ENCODE measurements at places on chromosomes 12 and 14.

DNA sequence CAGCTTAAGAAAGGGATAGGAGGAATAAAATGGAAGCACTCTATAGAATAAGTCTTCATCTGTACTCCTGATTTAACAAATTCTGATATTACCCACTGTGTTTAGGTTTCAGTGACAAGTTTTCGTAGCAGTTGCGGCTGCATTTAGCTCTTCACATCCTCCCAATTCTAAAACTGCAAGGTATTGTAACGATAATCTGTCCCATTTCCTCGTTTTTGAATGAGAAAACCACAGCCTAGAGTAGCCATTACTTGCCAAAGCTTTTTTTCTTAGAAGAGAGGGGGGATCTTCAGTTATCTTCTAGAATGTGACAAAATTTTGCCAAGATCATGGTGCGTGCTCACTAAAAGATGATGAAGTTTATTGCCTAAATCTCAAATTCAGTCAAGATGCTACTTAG lies 155.8 kb downstream of the PDE3A start:
- no peak for DNase-seq

GRCh38 chr14:64117671-64118402 lies 176.3 kb downstream of the ESR2 start:
- DNase-seq = no peak

DNA sequence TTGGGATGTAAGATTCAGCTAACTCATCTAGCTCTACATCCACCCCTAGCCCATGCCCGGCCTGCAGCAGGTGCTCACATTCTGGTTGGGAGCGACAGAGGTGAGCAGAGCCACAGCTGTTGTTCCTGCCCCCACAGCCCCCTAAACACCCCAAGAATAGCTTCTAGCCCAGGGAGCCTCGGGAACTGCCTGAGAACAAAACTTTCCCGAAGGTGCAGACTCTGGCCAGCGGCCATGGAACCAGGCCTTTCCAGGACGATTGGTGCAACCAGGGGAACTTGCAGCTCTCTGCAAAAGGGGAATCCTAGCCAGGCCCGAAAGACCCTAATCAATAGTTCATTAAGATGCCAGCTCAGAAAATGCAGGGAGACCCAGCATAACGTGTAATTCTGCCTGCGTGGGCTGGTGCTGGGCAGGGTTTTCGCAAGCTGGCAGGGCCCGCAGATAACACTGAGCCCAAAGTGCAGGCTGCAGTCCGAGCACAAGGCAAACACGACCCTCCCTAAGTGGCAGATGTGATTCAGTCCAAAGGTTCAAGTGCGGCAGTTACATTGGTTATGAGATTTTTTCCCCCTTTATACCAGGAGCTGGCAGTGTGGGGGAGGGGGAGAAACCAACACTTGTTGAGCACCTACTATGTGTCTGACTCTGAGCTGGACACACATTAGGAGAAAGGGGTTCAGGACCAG lies 122.5 kb upstream of the MAP1LC3B2 start:
- no peak for DNase-seq

DNA sequence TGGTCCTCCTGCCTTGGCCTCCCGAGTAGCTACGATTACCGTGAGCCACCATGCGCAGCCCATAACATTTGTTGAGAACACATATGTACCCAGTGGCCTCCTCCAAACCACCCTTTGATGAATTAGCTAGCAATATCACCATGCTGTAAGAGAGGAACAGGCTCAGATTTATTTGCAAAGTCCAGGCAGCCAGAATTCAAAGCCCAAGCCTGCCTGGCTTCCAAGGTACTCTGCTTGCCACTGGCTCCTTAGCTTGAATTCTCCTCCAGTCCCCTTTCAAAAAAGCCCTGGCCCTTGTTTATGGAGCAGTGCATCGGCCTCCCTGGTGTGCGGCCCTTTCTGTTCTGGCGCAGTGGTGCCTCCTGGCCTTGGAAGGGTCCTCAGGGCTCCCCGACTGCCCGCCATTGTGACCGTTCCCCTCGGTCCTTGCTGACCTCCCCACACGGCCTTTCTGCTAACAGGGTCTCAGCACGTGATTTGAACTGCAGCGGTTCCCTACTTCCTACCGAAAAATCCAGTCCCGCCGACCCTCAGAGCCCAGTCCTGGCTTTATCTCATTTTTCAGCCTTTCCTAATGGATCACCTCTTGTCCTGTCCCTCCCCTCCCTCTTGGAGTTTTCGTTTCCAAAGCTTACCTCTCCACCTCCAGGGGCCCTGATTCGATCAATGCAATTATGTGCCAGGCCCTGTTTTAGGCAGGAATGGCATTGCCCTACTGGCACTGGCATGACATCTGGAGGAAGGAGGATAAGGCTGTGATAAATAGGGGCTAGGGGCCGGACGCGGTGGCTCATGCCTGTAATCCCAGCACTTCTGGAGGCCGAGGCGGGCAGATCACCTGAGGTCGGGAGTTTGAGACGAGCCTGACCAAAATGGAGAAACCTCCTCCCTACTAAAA lies 22.0 kb downstream of the SLC25A29 start:
- DNase-seq = no peak

DNA sequence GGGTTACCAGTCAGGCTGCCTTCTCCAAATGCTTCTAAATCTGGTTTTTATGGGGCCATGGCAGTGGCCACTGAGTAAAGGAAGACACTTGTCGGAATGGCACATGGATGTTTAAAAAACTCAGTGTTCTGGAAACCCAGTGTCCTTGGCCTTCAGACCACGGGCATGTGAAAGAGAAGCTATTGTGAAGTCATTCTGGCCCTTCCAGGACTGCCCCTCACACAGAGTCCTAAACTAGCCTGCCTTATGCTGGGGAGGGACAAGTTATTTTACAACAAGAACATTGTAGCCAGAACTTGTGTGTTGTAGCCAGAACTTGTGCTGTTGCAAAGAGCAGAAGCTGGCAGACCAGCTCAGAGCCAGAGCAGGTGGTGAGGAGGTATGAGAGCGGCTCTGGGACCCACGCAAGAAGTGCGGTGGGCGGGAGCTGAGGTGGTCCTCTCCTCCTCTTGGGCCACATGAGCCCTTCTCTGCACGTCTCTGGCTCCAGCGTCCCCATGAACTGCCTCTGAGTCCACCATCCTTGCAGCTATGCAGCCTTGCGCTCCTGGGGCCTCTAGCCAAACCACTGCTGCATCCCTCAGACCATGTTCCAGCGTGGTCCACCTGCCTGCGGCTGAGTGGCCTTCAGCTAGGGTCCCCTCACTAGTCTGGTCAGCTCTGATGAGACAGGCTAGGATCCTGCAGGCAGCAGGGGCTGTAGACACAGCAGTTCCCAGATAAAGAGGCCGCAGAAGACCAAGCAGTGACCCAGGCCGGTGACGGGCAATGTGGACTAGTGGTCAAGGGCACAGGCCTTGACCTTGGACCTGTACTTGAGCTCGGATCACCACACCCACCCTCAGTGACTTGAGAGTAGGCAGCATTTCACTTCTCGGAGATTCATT lies 32.5 kb downstream of the MMAB start:
- no peak for DNase-seq

DNA sequence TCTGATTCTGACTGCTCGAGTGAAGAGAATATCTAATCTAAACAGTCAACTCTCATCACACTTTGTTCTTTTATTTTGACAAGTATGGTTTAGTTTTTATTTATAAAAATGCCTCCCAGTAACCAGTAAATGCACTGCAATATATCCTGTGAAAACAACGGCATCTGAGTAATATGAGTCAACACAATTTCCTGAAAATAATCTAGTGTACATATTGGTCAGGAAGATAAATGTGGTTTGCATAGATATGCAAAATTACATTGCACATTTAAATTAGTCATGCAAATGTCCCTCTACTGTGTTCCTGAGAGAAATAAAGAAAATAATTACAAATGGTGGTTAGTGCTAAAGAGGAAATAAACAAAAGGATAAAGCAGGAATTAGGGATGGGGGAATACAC lies 1190.7 kb upstream of the SEL1L start:
- DNase-seq = no peak

GRCh38 chr14:88380405-88380804 lies 5.1 kb upstream of the SPATA7 start:
- no peak for DNase-seq

GRCh38 chr14:36097356-36097755 lies 79.2 kb downstream of the PTCSC3 start:
- DNase-seq = no peak

- DNase-seq = no peak
These were observed 5.7 kb upstream of the CHGA start for GRCh38 chr14:92917041-92917940.

GRCh38 chr14:95193081-95193480 lies 35.8 kb upstream of the DICER1 start:
- DNase-seq = no peak

- peak; percentile 14 for DNase-seq
These were observed 36.4 kb downstream of the PDE3A start for GRCh38 chr12:20404576-20405346.

- no peak for DNase-seq
These were observed 35.8 kb downstream of the ATP2A2 start for GRCh38 chr12:110316861-110317260.

DNA sequence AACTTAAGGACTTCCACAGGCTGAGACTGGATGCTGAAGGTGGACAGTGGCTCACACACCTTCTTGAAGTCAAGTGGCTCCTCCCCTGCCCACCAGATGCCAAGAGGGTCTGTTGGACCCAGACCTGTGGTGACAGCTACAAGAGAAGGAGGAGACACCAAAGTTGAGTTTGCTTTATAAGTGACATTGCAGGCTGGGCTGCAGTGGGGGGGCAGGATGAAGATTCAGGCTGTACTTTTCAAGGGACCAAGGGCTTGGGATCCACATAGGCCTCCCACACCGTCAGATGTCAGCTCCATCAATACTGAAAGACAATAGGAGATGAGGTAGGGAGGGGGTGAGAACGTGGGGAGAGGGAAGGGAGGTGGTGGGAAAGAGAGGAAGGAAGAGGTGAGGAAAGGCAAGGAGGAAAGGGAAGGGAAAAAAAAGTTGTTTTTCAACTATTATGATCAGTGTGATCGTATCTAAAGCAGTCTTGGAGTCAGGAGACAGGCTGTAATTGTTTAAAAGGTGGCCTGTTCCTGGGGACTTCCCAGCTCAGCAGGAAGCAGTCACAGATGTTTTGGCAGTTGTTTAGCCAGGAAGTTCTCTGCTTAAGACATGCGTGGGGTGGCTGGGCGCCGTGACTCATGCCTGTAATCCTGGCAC lies 84.1 kb upstream of the RESF1 start:
- DNase-seq = peak; percentile 84

DNA sequence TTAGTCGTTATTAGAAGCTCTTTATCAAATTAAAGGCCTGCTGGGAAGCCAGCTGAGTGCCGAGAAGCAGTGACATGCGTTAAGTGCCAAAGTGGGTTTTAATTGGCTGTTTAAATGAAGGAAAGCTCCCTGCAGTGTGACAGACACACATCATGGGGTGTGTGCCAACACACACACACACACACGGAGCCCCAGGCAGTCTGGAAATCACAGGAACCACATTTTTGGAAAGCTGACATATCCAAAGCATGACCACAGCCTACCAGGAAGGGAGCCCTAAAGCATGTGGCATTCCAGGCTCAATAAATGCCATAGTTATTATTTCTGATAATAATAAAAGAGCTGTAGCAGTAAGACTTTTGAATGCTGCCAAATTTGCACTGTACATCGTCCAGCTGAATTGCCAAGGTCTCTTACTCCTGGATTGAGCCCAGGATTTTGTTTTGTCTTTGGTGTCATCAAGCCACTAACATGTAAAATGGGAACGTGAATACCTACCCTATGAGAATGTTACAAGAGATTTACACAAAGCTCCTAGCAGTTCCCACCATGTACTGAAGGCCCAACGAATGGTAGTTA lies 135.1 kb downstream of the TMEM30B start:
- DNase-seq = no peak

DNA sequence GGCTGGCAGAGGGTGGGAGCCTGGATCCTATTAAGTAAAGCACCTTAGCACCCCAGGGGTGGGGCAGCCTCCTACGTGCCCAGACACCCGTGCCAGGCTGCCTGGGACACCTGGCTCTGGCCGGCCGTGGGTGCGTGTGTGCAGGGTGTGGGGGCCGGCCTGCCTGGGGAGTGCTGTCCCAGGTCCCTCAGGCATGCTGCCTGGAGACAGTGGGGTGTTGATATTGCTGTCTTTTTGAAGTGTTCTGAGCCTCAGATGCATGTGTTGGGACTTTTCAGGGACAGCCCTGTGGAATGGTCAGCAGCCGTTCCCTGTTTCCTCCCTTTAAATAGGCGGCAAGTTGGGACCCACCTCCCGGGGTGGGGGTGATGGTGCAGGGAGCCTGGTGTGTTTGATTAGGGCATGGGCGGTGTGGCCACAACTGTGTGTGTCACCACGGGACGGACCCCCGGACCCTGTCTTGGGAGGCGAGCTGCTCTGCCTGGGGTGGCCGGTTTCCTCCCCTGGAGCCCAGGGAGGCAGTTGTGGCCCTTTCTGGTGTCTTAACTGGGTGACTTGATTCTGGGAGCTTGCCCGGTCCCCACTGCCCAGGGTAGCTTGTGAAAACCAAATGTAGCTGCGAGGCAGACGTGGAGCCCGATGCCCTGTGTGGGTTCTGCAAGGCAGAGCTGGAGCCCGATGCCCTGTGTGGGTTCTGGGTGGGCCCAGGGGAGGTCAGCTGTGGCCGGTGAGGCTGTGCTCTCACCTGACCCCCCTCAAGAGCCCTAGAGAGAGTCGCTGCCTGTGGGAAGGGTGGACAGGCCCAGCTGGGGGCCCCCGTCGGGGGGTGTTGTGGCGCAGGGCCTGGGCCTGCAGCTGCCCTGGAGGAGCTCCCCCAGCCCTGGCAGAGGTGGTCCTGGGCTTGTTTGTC lies 8.2 kb downstream of the ULK1 start:
- no peak for DNase-seq

DNA sequence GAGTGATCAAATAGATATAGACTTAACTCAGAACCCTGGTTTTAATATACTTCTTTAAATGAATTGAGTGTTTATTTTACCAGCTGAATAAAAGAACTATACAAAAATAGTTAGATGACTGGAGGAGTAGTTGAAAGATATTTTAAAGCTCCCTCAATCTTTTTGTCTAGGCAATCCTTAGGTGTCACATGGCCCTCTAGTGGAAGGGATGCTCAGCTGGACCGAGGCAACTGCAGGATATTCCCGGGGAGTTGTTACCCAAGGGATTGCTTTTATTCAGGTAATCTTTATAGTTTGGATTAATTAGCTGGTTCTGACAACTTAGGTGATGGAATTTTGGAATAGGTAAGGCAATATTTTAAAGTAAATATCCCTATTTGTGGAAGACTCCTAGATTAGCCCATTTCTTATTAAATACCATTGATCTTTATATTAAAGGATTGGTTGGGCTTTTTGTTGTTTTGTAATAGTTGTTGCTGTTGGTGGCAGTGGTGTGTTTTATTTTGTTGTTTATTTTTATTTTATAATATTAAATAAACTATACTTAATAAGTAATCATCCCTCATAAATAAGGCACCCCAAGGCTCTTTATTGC lies 57.1 kb downstream of the ZDHHC17 start:
- DNase-seq = no peak

- DNase-seq = no peak
These were observed 9.2 kb upstream of the ADCK1 start for GRCh38 chr14:77790566-77791224.

DNA sequence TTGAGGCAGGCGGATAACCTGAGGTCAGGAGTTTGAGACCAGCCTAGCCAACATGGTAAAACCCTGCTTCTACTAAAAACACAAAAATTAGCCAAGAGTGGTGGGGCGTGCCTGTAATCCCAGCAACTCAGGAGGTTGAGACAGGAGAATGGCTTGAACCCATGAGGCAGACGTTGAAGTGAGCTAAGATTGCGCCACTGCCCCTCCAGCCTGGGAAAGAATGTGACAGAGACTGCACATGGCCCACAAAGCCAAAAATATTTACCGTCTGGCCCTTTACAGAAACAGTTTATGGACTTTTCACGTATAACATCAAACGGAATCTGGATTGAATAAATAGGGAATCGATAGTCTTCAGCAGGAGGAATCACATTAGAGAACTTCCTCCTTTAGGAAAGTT lies 3.5 kb downstream of the RSRC2 start:
- DNase-seq = no peak

- DNase-seq = no peak
These were observed 111.9 kb downstream of the CALM1 start for GRCh38 chr14:90508536-90509254.

Measured in CD4-positive, alpha-beta T cell treated with Interferon alpha-2 for 1 hour (primary cell).